ENCODE measurements at places on chromosomes 1 and 21. TPM values are rescaled to one million over a fixed set of nuclear protein-coding genes. Genes with fewer than 3 reads are reported as not detected.

The C1orf94 gene
- total RNA-seq: not detected

The RGS8 gene
- total RNA-seq: not detected

The FMOD gene
- total RNA-seq: 3.2 TPM

The ADAMTS4 gene
- 2.5 TPM for total RNA-seq

The CTTNBP2NL gene
- total RNA-seq: 1.5 TPM

The MAP3K21 gene
- total RNA-seq: 1.6 TPM

The GBP6 gene
- 0.38 TPM for total RNA-seq

The LCE3D gene
- total RNA-seq: not detected

The CYP2J2 gene
- total RNA-seq: 3.2 TPM

The PDC gene
- not detected for total RNA-seq

The MCOLN2 gene
- total RNA-seq: 20.0 TPM

The PRDM16 gene
- 0.06 TPM for total RNA-seq

DNA sequence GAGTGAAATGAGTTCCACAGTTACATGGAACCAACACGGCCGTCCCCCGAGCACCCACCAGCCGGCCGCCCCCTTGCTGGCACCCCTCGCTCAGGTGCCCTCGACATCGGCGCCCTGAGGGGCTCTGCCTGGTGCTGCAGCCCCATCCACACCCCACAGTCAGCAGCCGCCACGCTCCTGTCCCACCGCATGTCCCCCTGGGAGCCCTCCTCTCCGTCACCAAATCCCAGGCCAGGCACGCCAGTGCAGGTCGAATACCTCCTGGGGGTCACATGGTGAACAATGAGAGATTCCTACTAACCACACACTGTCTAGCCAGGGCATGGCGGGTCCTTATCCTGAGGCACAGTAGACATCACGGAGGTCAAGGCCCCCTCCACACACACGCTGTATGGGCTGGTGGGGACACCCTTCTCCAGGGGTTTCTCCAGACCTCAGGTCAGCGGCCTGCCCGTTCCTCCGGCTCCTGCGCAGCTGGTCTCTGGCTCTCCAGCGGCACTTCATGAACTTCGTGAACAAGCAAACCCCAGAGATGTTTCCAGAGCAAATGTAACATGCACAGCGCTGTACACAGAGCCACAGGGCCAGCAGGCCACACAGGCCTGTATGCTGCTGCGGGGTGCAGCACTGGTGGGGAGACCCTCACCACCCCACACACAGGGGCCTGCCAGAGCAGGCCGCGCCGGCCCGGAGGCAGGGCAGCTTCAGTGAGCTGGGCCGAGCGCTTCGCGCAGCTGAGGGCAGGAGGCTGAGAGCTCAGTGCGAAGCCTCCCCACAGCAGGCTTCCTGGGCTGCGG lies 21.8 kb downstream of the POFUT2 start:
- no peaks in the 10 kb centered on the region for H3K27me3 ChIP-seq
- no peak overlapping the region for H3K27ac ChIP-seq
- no peak for DNase-seq
- H3K4me1 ChIP-seq: peaks cover 11% of the 10 kb centered on the region
- H3K36me3 ChIP-seq: peaks cover 11% of the 10 kb centered on the region
- H3K4me3 ChIP-seq: no peak overlapping the region

- H3K27ac ChIP-seq: no peak overlapping the region
- H3K4me3 ChIP-seq: no peak overlapping the region
- H3K4me1 ChIP-seq: peaks cover 11% of the 10 kb centered on the region
- DNase-seq: no peak
- peaks cover 29% of the 10 kb centered on the region for H3K36me3 ChIP-seq
Measured at GRCh38 chr1:12324423-12324822, 94.6 kb downstream of the VPS13D start.

- H3K4me3 ChIP-seq: no peak overlapping the region
- H3K27ac ChIP-seq: no peak overlapping the region
- no peak for DNase-seq
- H3K36me3 ChIP-seq: no peaks in the 10 kb centered on the region
Measured at GRCh38 chr1:209412036-209412435, 171.5 kb upstream of the CAMK1G start.

- no peak within 1 kb of the TSS for H3K27ac ChIP-seq
- peaks cover 60% of the 10 kb centered on the region for H3K27me3 ChIP-seq
- H3K4me3 ChIP-seq: peak within 1 kb of the TSS; percentile 73
- no peaks in the 10 kb centered on the region for H3K36me3 ChIP-seq
Measured at GRCh38 chr1:150548632-150549495, at the start of gene ADAMTSL4. ADAMTSL4 (plus strand) TSS chr1:150549408; CDS start chr1:150552289, 2,881 bp downstream.

DNA sequence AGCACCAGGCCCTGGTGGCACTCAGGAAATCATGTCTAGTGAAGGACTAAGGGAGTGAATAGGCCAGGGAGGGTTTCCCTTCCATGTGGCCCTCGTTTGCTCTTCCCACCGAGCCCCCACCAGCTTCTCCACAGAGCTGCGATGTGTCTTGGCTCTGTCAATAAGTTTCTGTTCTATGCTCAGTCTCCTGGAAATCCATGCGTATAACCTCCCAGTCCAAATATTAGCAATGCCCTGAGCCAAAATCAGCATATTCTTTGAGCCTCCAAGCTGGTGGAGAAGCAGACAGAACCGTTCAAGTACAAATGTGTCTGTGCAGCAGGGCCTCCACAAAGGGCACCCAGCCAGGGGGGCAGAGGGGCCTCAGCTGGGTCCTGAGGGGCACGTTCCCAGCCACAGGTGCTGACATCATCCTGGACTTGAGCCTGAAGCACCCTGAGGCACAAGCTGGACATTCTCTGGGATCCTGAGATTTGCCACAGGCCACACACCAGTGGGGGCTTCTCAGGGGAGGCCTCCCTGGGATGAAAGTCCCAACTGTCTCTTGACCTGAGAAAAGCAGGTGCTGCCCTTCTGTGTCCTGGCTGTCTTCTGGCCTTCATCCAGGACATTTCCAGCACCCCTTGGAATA lies 350.5 kb upstream of the VAMP3 start:
- H3K36me3 ChIP-seq: no peaks in the 10 kb centered on the region
- no peak overlapping the region for H3K4me3 ChIP-seq
- DNase-seq: no peak

DNA sequence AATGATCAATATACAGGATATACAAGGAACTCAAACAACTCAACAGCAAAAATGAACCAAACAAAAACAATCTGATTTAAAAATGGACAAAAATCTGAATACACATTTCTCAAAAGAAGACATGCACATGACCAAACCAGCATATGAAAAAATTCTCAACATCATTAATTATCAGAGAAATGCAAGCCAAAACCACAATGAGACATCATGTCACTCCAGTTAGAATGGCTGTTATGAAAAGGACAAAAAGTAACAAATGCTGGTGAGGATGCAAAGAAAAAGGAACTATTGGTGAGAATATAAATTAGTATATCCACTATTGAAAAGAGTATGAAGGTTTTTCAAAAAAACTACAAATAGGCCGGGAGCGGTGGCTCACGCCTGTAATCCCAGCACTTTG lies 42.0 kb downstream of the FCRL3 start:
- DNase-seq: no peak
- H3K27me3 ChIP-seq: peaks cover 13% of the 10 kb centered on the region
- H3K36me3 ChIP-seq: peaks cover 1% of the 10 kb centered on the region
- no peak overlapping the region for H3K4me3 ChIP-seq

GRCh38 chr1:110600716-110601115 lies 5.4 kb downstream of the KCNA2 start:
- no peak overlapping the region for H3K4me3 ChIP-seq
- H3K27me3 ChIP-seq: peaks cover 27% of the 10 kb centered on the region
- no peaks in the 10 kb centered on the region for H3K36me3 ChIP-seq
- no peak overlapping the region for H3K27ac ChIP-seq
- no peaks in the 10 kb centered on the region for H3K4me1 ChIP-seq

DNA sequence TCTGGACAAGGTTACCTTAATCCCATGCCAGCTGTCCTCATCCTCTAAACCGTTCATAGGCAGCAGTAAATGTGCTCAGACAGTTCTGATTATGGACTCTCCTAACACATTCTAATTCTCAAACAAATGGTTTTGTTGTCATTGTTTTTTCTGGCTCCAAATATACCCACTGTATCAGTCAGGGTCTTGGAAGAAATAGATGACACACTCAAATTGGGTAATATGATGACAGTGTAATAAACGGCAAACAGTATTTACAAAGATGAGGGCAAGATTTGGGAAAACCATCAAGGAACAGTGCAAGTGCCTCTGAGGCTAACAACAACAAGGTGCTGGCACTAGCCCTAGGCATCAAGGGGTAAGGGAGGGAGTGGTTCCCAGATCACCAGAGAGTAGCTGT lies 4.3 kb upstream of the CDC20 start:
- peaks cover 12% of the 10 kb centered on the region for H3K4me1 ChIP-seq
- H3K36me3 ChIP-seq: peaks cover 13% of the 10 kb centered on the region
- no peaks in the 10 kb centered on the region for H3K27me3 ChIP-seq
- H3K4me3 ChIP-seq: no peak overlapping the region

GRCh38 chr21:28737674-28738419 lies 254.8 kb downstream of the LTN1 start:
- H3K4me3 ChIP-seq: no peak overlapping the region
- H3K4me1 ChIP-seq: peaks cover 7% of the 10 kb centered on the region
- H3K27ac ChIP-seq: no peak overlapping the region
- no peak for DNase-seq
- no peaks in the 10 kb centered on the region for H3K27me3 ChIP-seq

- no peak for DNase-seq
- H3K27me3 ChIP-seq: peaks cover 31% of the 10 kb centered on the region
- no peaks in the 10 kb centered on the region for H3K4me1 ChIP-seq
- H3K36me3 ChIP-seq: no peaks in the 10 kb centered on the region
- no peak overlapping the region for H3K27ac ChIP-seq
Measured at GRCh38 chr1:147717051-147717705, 43.2 kb downstream of the GJA5 start.

GRCh38 chr1:45205011-45205909 lies 1.1 kb downstream of the ZSWIM5 start:
- H3K4me1 ChIP-seq: peaks cover 28% of the 10 kb centered on the region
- H3K36me3 ChIP-seq: no peaks in the 10 kb centered on the region
- peaks cover 35% of the 10 kb centered on the region for H3K27me3 ChIP-seq

GRCh38 chr1:31811605-31812004 lies 4.2 kb downstream of the SPOCD1 start:
- no peak for DNase-seq
- no peaks in the 10 kb centered on the region for H3K27me3 ChIP-seq
- H3K4me1 ChIP-seq: peaks cover 8% of the 10 kb centered on the region
- no peak overlapping the region for H3K4me3 ChIP-seq
- no peaks in the 10 kb centered on the region for H3K36me3 ChIP-seq

DNA sequence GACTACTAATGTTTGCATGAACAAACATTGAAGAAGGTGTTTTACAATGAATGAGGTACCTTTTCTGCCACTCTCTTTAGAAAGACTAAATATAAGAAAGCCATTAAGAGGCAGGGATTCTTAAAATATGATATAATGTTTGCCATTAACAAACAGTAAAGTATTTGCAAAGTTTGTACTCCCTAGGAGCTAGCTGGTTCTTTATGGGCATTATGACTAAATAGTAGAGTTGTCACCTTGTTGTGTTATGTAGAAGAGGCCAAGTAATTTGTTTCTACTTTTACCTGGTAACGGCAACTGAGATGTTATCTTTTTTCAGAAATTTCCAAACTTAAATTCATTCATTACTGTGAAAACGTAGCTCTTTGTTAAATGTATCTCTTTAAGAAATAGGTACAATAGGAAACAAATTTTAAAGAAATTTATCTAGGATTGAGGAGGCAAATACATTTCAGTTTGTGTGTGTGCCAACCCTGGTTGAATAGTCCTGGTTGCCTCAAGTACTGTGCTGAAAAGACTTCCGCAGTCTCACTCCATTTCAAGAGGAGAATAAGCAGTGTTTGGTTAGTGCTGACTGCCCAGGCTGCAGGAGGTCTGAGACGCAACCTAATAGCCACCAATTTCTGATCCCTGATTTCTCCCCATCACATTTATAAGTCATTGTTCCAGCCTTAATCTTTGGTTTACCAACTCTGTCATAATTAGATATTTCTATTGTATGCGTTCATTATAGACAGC lies 52.1 kb downstream of the WDR3 start:
- peaks cover 20% of the 10 kb centered on the region for H3K27me3 ChIP-seq
- H3K27ac ChIP-seq: no peak overlapping the region
- no peaks in the 10 kb centered on the region for H3K36me3 ChIP-seq
- DNase-seq: no peak

DNA sequence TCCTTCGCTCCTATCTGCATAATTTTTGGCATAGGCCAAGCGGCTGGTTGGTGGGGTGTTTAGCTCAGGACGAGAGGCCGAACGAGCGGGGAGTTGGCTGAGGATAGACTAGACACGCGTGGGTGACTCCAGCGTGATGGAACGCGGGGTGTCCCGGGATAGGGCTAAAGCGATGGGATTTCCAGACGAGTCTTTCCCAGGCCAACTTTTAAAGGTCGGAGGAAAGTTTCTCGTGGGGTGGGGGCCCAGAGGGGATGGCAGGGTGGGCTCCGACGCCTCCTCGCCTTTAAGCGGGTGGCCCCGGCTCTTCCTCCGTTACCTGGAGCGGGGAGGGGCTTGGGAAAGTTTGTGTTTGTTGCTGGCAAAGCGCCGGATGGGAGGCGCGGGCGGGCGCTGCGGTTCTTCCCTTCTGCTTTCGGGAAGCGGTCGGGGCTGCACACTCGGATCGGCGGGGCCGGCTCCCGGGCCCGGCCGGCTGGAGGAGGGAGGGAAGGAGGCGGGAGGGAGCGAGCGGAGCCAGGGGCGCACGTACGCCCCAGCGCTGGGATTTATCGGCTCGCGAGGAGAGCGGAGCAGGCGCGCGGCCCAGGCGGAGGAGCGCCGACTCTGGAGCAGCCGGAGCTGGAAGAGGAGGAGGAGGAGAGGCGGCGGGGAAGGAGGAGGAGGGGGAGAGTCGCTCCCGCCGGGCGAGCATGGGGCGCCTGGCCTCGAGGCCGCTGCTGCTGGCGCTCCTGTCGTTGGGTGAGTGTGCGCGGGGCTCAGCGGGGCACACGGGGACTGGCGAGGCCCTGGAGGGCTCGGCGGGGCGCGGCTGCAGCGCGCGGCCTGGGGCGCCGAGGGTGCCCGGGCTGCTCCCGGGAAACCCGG lies at the start of gene PTGFRN:
TSS of gene PTGFRN (plus strand) at position 405 of the 867 bp plus-strand sequence. CDS start at position 693, 288 bp downstream.
- peak within 1 kb of the TSS; percentile 77 for H3K4me3 ChIP-seq
- H3K4me1 ChIP-seq: peaks cover 2% of the 10 kb centered on the region
- peak; percentile 22 for DNase-seq
- no peaks in the 10 kb centered on the region for H3K36me3 ChIP-seq

DNA sequence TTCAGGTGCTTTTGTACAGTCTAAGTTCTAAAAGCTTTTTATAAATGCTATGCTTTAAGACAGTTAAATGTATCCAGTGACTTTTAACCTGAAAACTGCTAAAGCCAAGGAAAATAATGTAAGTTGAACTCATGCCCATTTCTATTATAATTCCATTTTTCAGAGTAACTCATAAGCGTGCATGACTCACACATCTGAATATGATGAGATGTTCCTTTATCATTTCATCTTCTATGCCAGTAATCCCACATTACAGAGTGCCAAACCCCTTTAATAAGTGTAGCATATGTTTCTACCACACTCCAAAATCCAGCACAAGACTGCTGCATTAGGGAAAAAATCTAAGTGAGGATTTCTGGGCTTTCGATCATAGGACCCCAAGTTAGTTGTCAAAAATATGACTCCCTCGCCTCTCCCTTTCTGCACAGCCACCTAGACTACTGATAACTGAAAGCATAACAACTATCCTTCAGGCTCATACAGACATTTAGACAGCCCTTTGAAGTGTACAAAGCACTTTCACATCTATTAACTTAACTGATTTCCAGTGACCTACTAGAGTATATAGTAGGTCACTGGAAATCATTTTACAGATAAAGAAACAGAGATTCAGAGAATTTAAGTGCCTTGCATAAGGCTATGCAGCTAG lies 45.3 kb downstream of the JAK1 start:
- no peak overlapping the region for H3K4me3 ChIP-seq
- H3K36me3 ChIP-seq: peaks cover 23% of the 10 kb centered on the region

Measured in activated naive CD8-positive, alpha-beta T cell treated with anti-CD3 and anti-CD28 coated beads for 36 hours (primary cell).